ENCODE measurements at places on chromosomes 16 and 17.
A peak's percentile ranks its signal among the peaks of the same experiment; 100 is the strongest.

DNA sequence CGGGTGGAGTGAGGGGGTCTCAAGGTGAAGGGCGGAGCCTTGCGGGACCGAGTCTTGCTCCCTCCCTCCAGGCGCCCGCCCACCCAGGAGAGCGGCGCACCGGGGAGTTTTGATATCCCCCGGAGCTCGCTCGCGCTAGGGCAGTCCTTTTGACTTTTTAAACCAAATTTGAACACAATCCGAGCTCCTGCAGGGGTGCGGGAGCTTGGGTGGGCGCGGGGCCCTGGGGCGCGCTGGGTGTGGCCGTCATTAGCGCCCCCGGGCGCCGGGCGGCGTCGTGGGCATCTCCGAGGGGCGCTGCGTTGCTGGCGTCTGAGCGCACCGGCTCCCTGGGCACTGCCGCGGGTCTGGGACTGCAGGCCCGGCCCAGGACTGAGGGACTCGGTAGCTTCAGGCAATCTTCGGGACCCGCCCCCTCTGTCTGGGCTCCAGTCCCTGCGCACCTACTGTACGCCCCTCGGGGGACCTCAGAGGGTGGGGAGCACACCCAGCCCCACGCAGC lies 10.9 kb downstream of the MAF start:
- DNase-seq, result no peak

GRCh38 chr16:77974883-77975282 lies 47.5 kb upstream of the CLEC3A start:
- no peak for DNase-seq

- no peak for DNase-seq
These were observed at the start of gene HS3ST2 for GRCh38 chr16:22813948-22814710. TSS of gene HS3ST2 (plus strand) at chr16:22814162. CDS start at chr16:22814611, 449 bp downstream.

GRCh38 chr17:53996890-53997289 lies 174.2 kb downstream of the KIF2B start:
- no peak for DNase-seq

GRCh38 chr17:64148699-64149098 lies 18.8 kb upstream of the ERN1 start:
- DNase-seq, result no peak

DNA sequence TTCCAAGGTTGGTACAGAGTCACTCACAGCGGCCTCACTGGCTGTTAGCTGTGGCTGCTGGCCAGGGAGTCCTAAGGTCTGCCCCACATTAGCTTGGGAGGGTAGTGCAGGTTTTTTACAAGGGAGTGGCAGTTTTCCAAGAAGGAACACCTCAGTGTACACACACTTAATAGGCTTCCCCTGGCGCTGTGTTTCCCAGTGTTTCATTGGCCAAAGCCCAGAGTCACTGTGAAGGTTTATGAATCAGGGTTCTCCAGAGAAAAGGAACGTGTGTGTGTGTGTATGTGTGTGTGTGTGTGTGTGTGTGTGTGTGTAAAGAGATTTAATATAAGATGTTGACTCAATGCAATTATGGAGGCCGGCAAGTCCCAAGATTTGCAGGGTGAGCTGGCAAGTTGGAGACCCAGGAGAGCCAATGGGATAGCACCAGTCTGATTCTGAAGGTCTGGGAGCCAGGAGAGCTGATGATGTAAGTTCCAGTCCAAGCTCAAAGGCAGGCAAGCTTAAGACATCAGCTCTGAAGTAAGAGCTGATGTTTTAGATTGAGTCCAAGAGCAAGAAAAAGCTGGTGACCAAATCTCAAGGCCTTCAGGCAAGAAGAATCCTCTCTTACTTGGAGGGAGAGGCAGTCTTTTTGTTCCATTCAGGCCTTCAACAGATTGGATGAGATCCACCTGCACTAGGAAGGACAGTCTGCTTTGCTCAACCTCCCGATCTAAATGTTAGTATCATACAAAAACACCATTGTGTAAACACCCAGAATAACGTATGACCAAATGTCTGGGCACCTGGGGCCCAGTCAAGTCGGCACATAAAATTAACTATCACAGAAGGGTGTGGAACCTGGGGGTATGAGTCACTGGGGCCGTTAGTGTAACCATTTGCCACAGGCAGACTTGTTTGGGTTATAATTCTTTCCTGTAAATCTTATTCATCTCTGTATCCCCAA lies 206.8 kb downstream of the PRKCA start:
- peak; percentile 59 for DNase-seq

Data from AG04450 (cell line).